Kasumi-1 (cell line): ENCODE measurements at places on chromosomes 5 and 9.

GRCh38 chr9:89716559-89716958, 111.7 kb downstream of the GADD45G start:
- DNase-seq = no peak

DNA sequence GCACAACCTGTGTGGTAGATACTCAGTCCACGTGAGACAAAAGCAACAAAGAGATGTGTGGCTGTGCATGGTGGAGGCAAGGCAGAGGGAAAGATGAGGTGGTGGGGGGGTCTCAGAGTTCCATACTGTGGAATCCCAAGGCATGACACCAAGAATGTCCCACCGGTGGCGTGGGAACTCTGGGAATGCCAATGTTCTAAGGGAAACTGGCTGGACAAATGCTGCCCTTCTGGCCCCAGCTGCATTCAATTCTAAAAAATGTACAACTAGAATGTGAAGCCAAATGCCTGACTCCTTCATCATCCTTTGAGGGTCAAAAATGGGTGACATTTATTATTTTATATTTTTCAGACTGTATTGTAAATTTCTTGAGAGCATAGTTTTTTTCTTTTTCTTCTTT, 58.2 kb upstream of the EQTN start:
- DNase-seq = no peak

DNA sequence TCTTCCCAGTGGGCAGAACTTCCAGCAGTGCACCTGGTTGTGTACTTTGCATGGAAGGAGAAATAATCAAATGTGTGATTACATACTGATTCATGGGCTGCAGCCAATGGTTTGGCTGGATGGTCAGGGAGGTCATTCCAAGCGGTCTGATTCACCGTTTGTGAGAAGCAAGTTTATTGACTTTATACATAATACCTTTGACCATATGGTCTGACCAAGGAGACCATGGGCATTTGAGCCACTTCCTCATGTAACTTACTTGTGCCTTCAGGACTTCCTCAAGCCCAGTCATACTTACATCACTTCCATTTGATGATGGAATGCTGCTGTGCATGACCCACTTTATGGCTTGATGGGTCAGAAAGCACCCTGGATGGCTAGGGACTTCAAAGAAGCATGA, 41.1 kb downstream of the DAP start:
- no peak for DNase-seq

GRCh38 chr5:80565330-80565729, 4.8 kb downstream of the ANKRD34B start:
- DNase-seq = no peak

DNA sequence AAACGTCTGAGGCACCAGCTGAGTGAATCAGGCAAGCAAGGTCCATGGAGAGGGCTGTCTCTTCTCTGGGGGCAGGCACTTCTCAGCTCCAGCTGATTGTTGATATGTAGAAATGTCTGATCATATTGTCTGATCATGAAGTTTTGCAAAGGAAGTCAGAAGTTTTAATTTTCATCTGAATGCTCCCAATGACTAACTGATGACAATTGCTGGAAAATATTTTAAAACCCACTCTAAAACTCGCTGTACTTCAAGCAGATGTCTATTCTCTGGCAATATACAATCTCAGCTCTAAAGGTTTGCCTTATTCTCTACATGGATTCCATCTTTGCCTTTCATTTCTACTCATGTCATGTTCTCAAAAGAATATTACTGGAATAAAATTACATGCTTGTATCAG, 12.7 kb downstream of the PLK2 start:
- DNase-seq = no peak

- no peak for DNase-seq
Observed at GRCh38 chr5:75331-76320, 16.3 kb upstream of the PLEKHG4B start.

DNA sequence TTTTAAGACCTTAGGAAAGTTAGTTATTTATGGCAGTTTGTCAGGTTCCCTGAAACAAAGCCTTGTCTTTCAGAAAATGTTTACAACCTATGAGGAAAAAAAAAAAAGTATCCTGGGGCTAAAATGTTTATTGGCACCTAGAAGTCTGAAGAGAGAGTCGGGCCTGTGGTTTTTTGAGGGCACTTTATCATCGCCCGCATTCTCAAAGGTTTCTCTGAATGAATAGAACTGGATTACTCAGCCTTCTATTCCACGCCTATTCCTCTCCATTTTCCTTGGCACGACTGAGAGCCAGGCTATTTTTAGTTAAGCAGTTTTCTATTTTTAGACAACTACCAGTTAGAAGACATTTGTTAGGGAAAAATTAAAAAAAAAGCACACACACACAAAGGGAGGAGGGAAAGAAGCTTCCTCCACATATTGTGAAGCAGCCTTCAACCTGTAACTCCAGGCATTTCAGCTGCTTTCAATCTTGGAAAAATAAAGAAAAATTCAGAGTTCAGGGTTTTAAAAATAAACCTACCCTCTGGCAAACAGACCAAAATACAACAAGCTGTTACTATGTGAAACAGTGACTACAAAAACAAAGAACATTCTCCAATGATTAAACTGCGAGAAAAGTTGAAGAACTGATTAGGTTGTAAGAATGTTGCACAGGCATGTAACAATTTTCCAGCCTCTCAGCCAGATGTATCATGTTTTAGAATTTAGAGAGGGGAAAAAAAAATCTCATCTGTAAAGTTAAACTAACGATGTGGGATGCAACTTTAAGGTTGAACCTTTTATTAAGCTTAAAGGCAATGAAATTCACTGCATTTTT, 97.0 kb downstream of the MEF2C start:
- DNase-seq = no peak

DNA sequence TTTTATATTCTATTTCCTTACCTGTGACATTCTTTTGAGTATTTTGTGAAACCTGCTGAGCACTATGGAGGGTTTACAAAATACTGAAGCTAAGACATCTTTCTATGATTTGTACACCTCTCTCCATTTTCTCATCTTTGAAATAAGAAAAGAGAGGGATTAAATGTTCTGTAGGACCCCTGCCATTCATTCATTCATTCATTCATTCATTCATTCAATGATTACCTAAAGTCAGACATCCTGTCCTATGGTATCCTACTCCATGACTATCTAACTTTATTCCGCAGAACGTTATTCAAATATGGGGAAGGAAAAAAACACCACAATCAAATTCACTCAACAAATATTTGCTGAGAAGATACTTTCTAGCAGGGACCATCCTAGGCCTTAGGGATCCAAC, 51.4 kb downstream of the AP3B1 start:
- no peak for DNase-seq
